CD4-positive, alpha-beta T cell treated with Interleukin-1 beta for 1 hour (primary cell): ENCODE measurements at places on chromosomes 3 and 15.

- no peak for DNase-seq
Measured at GRCh38 chr15:64001148-64001547, 45.1 kb downstream of the DAPK2 start.

DNA sequence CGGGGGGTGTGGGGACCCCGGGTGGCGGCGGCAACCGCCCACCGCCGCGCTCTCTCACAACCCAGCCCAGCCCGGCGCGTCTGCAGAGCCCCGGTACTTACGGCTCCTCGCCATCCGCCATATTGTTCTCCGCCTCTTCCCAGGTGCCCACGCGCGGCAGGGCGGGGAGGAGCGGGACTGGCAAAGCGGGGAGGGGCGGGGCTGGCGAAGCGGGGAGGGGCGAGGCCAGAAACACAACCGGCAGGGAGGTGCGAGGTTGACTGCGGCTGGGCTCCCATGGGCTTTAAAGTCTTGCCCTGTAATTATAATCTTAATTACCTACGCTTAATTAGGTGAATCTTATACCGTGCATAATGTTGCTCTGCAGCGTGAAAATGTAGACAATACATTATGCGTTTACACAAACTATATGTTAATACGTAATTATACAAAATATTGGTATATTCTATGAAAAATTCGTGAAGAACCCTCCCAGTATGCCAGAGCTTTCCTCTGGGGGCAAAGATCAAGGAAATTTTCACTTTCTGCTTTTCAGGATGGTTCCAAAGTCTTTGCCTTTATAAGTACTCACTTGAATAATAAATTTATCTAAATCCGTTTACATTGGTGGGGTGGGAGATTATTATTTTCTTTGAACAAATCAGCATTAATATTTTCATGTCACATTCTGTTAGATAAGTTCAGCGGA, at the start of gene UBA3:
Gene UBA3, minus strand, starts transcription at position 133 of the 688 bp plus-strand sequence. Its CDS starts 12 bp downstream, at position 121.
- DNase-seq: peak; percentile 91

DNA sequence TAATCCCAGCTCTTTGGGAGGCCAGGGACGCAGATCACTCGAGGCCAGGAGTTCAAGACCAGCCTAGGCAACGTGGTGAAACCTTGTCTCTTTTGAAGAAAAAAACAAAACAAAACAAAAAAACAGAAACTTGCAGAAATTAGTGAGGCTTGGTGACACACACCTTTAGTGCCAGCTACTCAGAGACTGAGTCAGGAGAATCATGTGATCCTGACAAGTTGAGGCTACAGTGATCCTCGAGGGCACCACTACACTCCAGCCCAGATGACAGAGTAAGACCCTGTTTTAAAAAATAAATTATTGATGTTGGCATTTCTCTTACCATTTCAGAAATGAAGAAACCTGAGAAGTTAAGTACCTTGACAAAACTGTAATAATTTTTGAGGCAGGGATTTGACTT, 44.6 kb upstream of the CCNB2 start:
- DNase-seq: no peak

GRCh38 chr3:29176501-29176900, 104.4 kb upstream of the RBMS3 start:
- DNase-seq: no peak

DNA sequence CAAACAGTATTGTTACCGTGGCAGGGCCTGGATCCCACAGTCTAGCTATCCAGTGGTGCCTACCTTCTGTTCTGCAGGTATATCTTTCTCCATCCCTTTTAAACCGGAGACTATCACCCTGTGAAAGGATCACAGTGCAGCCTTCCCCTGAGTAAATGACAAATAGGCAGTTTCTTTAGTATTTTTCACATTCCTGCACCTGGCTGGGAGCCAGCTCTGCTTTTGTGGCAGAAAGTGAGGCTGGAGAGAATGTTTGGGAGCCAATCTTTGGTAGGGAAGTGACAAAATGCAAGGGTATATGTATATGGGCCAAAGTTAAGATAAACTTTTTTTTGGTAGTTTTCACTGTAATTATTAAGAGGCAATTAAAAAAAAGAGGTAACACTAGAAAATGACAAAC, 54.8 kb downstream of the ARHGEF26 start:
- DNase-seq: no peak

DNA sequence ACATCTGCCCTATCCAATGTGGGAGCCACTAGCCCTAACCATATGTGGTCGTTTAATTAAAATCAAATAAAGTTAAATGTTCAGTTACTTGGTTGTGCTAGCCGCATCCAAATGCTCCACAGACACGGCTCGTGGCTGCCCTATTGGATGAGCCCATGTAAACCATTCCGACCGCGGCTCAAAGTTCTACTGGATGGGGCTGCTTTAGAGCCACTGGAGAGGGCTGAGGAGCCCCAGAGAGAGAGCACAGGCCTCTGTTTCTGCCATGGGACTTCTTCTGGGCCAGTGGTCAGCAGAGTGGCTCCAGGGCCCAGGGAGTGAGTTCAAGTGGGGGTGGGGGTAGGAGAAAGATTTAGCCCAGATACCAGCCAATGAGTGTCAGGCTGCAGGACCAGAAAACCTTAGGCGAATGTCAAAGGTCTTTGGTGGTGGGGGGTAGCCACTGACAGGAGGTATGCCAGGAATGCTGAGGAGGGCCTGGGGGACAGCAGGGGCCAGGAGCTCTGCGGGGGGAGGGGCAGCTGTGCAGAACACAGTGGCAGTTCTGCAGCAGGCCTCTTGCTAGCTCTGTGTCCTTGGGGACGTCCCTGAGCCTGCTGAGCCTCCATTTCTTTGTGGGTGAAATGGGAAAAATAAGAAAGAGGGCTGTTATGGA, 30.1 kb downstream of the SPSB4 start:
- no peak for DNase-seq

DNA sequence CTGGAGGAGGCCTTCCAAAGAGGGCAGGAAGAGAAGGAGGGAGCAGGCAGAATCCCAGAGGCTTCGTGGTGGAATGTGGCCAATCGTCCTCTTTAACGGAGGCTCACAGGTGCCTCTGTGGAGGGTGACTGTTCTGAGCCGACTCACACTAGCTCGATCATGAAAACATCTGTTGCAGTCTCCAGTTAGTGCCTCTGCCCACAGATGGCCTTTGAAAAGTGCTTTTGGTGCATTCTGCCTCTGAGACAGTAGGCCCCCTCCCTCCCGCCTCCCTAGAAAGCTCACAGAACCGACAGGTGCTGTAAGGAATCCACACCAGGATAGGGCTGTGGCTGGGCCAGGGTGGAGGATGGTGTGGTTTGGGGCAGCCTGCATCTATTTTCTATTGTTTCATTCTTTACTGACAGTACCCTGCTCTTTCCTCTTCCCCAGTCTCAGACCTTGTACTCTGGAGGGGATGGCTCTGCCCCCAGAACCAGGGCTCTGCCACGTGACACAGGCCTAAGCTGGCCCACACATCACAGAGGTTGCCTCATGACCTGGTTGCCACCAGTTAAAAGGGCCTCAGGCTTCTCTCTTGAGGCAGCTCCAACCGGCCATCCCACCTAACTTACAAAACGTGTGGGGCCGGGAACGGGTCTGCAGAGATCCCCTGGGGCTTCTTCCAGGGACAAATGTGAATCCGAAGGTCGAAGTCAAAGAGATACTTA, 27.2 kb upstream of the PIGZ start:
- no peak for DNase-seq

DNA sequence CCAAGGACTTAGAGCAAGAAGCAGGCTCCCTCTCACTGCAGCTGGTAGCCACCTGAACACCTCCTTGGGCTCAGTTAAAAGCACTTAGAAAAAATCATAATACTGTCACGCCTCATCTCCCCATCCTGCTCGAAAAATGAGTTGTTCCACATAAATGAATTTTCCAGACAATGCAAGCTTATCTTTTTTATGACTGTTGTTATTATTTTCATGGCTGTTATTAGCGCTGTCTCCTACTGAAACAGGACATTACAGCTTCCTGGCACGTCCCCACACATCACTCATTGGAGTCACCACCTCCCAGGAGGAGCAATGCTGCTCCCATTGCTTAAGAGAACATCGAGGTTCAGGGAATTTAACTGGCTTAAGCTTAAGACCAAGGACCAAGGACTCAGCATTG, 26.5 kb downstream of the CCDC33 start:
- no peak for DNase-seq

DNA sequence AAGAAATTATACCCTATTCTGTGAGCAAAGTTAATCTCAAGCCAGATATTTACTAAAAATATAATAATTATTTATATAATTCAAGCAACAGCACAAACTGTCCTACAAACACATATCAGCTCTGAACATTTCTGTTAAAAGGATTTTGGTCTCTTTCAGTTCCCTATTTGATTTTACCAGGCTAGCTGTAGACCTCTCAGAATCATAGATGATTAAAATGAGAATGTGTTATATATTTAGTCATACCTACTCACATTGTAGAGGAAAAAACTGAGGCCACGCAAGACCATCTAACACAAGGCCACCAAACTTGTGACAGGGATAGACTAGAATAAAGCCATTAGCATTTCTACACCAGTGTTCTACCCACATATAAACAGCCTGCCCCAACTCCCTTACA, 28.5 kb downstream of the ACKR4 start:
- no peak for DNase-seq
